ENCODE measurements at places on chromosomes 12 and 14.

GRCh38 chr12:60197589-60197988 is 601.8 kb downstream of the SLC16A7 start:
- DNase-seq, result no peak

DNA sequence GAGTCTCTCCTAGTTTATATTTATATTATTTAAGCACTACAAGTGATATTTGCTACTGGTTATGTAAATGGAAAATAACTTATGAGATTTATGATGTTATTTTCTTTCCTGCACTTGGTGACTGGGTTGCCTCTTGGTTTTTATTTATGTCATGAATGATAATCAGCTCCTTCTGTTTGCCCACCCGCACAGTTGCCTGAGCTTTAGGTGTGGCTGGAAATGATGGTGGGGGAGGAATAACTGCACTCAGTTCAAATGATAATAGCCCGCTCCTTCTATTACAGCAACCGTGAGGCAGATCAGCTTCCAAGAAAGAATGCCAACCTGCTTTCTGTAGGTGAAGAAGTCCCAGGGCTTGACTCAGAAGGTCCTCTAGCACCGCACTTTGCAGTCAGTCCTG is 190.2 kb upstream of the CAND1 start:
- no peak for DNase-seq

DNA sequence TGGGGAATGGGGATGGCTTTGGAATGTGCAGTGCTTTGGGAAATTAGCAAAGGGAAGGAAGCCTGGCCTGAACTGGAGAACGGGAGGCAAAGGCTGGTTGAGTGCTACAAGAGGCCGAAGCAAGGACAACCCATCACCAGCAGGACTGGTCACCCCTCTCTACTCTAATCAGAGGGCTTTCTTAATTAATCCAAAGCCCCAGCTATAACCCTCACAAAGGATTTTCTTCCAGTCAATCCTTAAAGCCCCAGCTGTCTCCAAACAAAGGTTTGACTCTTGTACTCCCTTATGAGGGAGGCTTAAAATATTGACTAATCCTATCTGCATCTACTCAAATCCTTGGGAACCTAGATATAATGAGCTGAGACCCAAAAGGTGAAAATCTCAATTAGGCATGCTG is 256.3 kb downstream of the NTF3 start:
- no peak for DNase-seq

DNA sequence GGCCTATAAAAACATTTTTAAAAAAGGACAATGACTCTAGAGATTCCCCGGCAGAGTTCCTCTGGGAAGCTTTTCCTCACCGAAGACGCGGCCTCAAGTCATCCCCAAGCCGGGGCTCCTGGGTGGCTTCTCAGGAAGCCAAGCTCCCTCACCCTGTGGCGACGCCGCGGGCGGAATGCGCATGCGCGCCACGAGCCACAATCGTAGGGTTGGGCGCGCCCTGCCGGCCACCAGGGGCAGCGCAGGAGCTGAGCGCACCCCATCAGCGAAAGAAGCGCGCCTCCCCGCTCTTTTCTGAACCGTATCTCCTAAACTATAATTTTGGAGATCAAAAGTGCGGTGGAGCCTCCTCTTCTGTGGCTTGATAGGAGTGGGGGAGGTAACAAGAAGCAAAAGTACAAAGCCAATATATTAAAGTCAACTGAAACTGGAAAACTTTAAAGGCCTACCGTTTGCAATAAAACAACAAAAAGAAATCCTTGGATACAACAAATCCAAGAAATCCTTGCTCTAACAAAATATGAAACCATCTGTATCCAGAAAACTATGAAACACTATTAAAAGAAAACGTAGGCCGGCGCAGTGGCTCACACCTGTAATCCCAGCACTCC is 17.4 kb upstream of the CHFR start:
- no peak for DNase-seq

- DNase-seq, result no peak
These were observed 53.3 kb downstream of the BICD1 start for GRCh38 chr12:32159925-32160324.

DNA sequence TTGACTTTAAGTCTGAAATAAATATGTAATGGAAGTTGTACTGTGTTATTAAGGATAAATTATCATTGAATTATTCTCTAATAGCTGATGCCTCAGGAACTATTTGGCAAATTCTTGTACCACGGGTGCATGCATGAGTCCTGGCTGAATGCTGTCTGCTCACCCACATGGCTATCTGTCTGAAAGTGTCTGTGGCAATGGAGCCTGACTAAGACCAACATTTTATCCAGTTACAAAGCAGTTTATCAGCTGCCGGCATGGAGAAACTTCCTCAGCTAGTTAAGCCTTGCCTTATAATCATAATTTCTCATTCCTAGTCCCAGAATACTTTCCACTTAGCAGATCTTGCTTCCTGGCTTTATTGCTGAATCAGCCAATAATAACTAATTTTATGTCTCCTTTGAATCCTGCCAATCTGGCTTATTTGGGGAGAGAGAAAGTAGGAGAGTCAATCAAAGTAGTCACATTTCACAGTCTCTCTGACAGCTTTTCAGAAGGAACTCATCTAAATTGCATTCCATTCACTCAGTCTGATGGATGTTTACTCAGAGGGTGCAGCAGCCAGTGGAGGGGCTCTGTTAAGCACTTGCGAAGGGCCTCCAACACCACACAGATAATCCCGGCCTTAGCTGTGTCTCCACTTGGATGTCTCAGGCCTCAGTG is 280.6 kb upstream of the CLEC14A start:
- no peak for DNase-seq

- no peak for DNase-seq
These were observed 103.5 kb downstream of the SYNE2 start for GRCh38 chr14:63956326-63956725.

DNA sequence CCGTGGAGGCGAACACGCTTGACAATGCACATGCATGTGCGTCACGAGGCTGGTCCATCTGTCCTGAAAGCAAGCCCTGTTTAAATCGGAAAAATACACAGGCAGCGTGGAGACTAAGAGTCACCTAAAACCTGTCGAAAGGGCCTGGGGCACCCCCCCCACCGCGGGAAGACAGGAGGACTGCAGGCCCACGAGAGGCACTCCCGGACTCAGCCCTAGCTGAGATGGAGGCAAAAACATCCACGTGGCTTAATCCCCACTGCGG is 54.1 kb downstream of the CDC42BPB start:
- DNase-seq, result no peak

DNA sequence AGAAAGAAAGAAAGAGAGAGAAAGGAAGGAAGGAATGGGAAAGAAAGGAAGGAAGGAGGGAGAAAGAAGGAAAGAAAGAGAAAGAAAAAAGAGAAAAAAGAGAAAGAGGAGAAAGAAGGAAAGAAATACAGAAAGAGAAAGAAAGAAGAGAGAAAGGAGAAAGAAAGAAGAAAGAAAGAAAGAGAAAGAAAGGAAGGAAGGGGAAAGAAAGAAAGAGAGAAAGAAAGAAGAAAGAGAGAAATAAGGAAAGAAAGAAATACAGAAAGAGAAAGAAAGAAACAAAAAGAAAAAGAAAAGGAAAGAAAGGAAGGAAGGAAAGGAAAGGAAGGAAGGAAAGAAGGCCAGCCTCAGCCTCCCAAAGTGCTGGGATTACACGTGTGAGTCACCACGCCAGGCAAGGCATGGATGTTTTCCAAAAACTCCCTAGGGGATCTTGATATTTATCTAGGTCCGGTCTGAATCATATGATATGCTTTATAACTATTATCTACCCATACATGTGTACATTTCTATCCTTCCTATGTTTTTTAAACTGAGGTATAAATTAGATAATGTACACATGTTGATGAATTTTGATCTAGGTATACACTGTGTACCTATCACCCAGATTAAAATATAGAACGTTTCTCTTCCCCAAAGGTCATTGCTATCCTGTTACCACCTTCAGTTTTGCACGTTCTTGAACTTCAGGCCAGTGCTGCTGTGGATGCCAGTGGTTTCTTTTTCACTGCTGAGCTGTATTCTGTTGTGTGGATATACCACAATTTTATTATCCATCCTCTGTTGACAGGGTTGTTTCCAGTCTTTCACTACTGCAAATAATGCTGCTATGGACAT is 177.9 kb downstream of the RBM19 start:
- DNase-seq, result no peak

GRCh38 chr12:5794156-5794555 is 150.9 kb downstream of the ANO2 start:
- DNase-seq, result no peak

DNA sequence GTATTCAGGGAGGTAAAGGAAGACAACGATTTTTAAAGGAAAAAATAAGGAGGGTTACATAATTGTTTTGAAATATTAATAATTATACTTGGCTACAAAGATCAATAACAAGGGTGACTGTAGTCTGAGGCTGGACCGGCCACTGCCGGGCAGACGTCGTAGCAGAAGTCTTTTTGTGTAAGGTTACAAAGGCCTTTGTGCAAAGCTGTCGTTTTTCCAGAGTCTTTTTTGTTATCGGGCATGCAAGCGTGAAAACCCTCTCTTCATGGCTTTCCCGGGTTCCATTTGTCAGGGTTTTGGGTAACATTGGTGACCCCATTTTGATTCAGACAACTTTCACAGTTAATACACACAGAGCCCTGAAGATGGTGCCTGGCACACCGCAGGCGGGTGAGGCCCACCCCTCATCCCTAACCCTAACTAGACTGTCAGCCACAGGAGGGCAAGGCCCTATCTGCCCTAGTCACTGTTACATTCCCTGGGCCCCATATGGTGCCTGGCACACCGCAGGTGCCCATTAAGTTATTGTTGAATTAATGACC is 31.3 kb downstream of the RILPL1 start:
- DNase-seq, result no peak

DNA sequence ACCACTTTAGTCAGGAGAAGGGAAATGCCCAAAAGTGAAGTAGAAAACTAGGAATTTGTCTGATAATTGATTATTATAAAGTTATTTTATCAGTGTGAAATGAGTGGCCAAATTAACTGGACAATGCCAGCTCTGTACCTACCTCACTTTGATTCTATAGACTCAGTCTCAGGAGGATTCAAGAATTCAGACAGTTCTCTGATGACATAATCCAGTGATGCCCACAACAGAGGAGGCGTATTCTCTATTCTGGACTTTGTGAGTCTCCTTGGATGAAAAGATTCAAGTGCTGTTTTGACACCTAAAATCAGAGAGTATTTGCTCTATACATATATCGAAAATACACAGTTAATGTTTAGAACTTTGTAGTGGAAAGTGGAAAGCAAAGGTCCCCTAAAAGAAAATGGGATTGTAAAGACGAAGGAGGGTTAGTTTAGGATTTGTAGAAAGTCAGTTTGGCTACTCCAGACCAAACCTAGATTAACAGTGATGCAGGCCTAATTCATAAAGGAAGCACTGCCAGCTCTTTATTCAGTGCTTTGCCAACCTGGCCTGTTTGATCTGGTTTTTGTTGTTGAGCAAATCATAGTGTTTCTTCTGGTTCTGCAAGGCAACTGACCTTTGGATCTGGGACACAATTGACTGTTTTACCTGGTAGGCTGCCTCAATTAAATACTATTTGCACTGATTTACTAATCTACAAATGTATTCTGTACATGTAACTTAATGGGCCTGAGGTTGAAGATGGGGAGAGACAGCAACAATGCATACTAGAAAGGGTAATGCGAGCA is 67.4 kb downstream of the DAD1 start:
- DNase-seq, result no peak

- DNase-seq, result no peak
These were observed 39.2 kb upstream of the PPP1R13B start for GRCh38 chr14:103886304-103887169.

GRCh38 chr14:88043529-88044443 is 38.9 kb downstream of the GPR65 start:
- DNase-seq, result no peak

DNA sequence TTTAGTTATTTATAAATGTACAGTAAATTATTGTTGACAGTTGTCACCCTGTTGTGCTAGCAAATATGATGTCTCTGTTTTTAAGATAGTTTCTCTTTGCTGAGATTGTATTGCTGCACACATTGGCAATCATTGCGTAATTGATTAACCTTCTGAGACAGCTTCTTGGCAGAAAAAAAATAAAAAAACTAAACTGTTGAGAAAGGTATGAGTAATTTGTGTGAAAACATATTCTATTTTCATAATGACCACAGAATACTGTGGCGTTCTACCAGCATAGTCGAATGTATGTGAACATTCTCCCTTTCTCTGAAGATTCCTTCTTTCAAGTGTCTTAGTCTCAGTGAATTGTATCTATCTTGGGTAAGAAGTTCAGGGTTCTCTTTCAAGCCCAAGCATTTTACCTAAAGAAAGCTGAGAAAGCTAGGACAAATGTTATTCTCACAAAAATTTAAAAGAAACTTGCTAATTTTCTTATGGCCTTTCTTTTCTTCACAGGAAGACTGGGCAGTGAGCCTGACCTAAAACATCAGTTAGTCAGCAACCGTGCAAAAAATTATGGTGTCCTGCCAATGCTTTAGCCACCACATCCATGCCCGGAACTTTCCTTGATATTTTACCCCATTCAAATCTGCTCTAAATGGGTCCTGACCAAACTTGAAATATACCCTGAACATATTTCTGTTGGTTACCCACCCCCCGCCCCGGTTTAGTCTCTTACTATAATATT is 69.0 kb upstream of the REP15 start:
- no peak for DNase-seq

DNA sequence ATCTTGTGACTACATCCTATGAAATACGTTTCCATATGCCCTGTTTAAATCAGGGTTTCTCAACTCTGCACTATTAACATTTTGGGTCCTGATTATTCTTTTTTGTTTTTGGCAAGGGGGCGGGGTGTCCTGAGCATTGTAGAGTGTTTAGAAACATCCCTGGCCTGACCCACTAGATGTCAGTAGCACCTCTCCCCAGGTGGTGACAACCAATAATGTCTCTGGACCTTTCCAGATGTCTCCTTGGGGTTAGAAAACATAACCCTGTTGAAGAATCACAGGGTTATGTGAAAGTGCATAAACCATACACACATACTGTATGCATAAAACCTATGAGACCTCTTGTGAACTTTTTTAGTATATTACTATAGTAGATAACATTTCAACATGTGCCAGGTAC is 1.4 kb downstream of the ACAD10 start:
- DNase-seq, result no peak

Measured in NCI-H1417 treated with DMSO at 0.1 percent for 48 hours (cell line).